ENCODE measurements at places on chromosomes 7 and 10.

- no peak for DNase-seq
Measured at GRCh38 chr7:13259930-13260329, 572.5 kb downstream of the ARL4A start.

- no peak for DNase-seq
Measured at GRCh38 chr7:131933751-131934289, 377.4 kb upstream of the PODXL start.

DNA sequence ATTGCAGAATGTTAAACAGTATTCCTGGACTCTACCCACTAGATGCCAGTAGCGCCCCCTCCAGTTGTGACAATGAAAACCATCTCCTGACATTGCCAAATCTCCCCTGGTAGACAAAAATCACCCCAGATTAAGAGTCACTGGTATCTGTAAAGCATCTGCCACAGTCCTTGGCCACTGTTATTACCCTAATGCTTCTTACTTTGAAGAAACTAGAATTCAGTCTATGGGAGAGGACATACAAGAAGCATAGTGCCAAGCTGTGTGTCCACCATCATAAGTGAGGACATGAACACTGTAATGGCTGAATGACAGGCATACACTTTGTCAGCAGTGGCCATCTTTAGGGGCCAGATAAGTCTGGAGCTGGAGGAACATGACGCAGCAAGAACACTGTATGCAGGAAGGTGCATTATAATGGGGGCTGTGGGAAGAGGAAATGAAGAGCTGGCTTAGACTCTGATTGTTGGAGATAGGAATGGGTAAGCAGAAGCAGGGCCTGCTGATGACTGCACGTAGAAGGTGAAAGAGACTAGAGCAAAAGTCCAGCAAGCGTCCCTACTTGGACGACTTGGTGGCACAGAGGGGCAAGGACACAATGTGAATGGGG, 32.5 kb downstream of the CBX3 start:
- DNase-seq: no peak

DNA sequence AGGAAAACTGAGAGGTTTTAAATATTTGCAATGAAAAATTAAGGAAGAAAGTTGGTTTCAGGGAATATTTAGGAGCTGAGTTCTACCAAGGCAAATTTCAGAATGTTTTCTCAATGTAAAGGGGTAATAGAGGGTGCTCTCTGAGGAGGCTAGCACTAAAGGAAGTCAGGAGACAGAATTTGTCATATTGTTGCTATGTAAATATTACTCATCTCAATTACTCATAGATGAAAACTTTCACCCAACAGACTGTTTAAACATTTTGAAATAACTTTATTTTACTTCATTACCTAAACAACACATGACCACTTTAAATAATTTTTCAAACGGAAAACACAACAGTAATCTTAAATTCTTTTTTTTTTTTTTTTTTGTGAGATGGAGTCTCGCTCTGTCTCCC, 274.8 kb upstream of the NRG3 start:
- no peak for DNase-seq

DNA sequence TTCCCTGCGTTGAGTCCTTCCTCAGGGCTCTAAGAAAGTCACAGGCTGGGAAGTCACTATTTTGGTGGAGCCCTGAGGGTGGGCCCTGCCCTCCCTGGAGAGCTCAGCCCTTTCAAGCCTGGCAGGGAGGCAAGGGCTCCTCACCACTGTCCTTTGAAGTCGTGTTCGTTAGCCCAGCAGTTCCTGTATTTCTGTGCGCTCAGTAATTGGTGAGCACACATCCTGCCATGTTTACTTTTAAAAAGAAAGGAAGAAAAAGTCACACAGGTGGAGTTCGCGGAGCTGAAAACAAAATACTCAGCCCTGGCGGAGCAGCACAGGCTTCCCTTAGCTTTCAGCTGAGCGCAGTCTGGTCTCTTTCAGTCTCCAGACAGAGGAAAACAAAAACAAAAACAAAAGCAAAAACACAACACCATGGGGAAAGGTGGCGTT, 37.1 kb downstream of the PRKCQ start:
- DNase-seq: no peak

- DNase-seq: peak; percentile 3
Measured at GRCh38 chr7:114784746-114785145, 137.1 kb upstream of the MDFIC start.

GRCh38 chr7:25864943-25865751, 286.9 kb upstream of the NFE2L3 start:
- DNase-seq: no peak

DNA sequence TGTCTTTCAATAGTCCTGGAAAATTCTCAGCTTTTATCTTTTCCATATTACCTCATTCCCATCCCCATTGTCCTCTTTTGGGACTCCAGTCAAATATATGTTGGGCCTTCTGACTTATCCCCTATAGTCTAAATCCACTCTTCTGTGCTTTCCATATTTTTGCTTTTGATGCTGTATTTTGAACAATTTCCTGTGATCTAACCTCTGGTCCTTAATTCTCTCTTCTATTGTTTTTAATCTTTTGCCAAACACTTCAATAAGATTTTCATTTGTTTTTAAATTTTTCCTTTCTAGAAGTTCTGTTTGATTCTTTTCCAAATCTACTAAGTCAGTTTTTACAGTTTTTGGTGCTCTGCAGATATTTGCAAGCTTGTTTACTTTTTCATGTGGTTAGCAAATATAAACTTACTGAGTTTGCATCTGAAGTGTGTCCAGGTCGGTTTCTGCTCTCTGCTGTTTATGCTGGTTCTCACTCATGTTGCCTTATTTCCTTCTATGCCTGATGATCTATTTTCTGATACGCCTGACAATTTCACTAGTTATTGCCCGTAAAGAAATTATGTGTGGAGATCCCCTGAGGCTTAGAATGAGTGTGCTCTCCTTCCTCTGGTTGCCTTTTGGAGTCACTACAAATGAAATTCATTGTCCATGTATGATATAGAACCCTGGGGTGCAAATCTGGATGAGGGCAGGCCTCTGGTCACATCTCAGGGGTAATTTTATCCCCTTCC, 110.4 kb downstream of the RBM20 start:
- no peak for DNase-seq

GRCh38 chr7:148230296-148230695, 360.3 kb upstream of the C7orf33 start:
- DNase-seq: no peak

GRCh38 chr10:21584834-21585530, 51.0 kb downstream of the MLLT10 start:
- DNase-seq: no peak

- peak; percentile 66 for DNase-seq
Measured at GRCh38 chr7:87219545-87220025, at the start of gene TMEM243. TMEM243 (minus strand) TSS chr7:87219732; CDS start chr7:87219503, 229 bp downstream.

Measured in globus pallidus (tissue), 1 donor.